ENCODE measurements at places on chromosomes 6 and 20.

- DNase-seq: peak; percentile 47
Observed at GRCh38 chr6:71478834-71479541, 190.4 kb downstream of the OGFRL1 start.

- no peak for DNase-seq
Observed at GRCh38 chr6:153013438-153013837, 10.9 kb upstream of the MTRF1L start.

GRCh38 chr6:15444881-15445280, 199.0 kb downstream of the JARID2 start:
- no peak for DNase-seq

DNA sequence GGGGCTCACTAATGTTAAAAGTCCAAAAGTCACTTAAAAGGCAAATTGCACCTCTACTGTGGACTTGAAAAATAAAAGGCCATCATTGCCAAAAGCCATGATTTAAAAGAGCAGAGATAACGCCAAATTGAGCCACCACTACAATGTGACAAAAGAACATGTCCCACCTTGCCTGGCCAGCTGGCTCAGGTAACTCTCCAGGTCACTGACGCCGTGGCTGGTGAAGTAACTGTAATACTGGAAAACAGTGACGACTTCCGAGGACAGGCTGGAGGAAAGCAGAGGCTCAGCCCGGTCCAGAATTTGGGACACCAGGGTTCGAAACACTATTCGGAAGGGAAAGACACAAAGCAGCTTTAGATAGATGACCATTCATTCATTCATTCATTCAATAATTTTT, 29.3 kb upstream of the ARMH2 start:
- no peak for DNase-seq

- DNase-seq: no peak
Observed at GRCh38 chr6:130677312-130677711, 149.9 kb upstream of the SMLR1 start.

DNA sequence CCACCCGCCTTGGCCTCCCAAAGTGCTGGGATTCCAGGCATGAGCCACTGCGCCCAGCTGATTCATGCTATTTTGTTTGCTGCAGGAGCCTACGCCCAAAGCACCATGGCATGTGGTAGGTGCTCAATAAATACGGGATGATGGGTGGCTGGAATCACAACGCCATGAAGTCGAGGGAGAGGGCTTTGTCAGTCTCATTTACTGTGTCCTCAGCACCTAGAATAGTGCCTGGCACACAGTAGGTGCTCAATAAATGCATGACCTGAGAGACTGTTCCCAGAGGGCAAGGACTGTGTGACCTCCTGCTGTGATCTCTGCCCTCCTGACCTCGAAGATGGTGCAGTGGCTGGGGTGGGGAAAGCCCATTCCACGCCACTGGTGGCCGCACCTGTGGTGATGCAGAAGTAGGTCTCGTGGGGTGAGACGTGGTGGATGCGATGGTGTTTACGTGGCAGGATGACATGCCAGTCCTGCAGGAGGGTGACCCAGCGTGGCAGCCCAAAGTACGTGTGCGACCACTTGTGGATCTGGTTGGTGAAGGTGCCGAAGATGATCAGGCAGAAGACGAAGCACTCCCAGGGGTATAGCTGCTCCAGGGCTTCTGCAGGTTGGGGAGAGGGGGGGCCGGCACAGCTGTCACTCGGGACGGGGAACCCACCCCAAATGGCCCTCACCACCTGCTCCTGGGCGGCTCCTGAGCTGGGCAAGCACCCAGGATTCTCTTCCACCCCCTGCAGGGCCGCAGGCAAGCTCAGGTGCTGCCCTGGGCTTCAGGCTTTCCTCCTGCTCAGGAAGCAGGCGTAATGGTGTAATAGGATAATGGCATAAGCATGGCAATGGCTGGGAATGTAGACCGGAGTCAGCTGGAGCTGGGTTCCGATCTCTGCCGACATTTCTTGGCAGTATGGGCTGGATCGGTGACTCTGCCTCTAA, 14.9 kb upstream of the UBE2V1 start:
- no peak for DNase-seq

DNA sequence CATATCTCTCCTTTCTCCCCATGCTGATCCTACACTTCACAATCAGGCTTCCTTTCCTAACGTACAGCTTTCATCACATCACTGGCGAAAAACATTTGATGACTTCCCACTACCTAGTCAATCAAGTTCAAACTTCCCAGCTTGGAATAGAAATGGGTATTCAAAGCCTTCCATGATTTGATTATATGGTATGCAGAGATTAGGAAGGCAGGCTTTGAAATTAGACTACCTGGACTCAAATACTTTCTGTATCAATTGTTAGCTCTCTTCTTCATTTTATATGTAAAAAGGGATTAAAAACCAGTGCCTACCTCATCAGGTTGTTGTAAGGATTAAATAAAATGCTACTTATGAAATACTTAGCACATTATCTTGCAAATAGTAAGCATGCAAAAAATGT, 7.7 kb downstream of the NCOA6 start:
- DNase-seq: no peak

GRCh38 chr20:43583982-43584432, 6.7 kb upstream of the IFT52 start:
- DNase-seq: no peak

DNA sequence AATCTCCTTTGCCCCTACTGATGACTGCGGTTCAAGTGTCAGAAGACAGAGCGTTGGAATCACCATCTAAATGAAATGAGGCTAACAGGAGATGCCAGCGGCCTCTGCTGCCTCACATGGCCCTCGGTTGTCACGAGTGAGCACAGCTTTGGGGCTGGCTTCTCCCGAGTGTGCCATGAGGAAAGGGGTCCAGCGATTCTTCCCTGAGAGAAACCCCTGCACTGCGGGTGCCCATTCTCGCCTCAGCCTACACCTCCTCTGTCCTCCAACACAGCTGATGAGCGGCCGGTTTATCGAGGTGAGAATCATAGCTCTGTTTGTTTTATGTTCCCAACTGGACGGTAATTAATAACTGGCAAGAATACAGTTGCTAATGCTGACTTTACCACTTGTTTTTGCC, 144.7 kb upstream of the RPS6KA2 start:
- no peak for DNase-seq

GRCh38 chr6:27078734-27079357, 168.7 kb upstream of the PRSS16 start:
- peak; percentile 69 for DNase-seq

DNA sequence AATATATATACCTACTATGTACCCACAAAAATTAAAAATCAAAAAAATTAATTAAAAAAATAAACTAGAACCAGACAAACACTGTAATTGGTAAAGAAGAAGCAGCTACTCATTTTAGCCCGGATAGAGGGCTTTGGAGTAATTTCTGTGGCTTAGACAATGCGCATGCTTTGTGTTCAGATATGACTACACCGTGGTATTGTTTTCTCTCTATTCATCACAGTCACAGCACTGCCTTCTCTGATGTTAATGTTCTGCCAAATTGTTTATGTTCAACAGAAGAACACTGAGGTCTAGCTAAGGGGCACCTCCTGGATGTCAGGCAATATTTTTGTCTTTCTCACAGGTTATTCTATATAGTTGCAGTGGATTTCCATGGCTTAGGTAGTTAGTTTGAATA, 77.5 kb upstream of the GJE1 start:
- DNase-seq: no peak

DNA sequence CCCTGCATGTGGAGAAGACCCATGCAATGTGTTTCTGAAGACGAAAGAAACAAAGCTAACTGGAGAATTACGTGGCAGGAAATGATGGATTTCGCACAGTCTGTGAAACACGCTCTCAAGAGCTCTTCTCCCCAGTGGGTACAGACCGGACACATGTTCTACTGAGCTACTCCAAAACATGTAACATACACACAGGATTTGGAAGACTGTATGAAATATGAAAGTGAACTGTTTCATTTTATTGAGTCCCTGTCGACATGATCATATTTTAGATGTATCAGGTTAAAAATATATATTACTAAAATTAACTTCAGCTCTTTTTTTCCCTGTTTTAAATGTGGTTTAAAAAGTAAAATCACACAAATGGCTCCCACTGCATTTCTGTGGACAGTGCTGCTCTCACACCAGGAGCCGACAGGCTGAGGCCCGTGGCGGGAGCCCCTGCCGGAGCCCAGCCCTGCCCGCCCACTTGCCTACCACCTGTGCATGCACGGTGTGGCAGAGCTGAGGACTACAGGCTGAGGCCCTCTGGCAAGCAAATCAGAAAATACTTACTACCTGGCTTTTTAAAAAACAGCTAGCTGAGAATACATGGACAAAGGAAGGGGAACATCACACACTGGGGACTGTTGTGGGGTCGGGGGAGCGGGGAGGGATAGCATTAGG, 58.9 kb upstream of the NXT1 start:
- DNase-seq: no peak

DNA sequence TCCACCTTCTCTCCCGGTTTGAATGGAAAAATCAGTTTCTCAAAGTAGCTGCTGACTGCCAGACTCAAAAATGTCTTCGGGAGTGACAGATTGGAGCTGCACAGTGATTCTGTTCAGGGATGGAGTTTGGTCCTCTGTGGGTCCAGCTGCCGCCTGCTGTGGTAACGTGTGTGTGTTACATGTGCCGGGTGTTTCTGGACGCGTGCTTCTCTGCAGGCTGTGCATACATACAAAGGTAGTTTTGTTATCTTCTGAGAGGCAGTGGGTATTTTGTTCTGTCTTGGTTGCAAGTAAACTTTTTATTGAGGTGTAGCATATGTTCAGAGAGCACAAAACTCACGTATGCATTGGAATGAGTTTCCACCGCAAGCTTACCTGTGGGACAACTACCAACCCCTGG, 41.3 kb upstream of the NAA20 start:
- DNase-seq: no peak

- DNase-seq: no peak
Observed at GRCh38 chr6:26561533-26562466, 23.6 kb downstream of the HMGN4 start.

DNA sequence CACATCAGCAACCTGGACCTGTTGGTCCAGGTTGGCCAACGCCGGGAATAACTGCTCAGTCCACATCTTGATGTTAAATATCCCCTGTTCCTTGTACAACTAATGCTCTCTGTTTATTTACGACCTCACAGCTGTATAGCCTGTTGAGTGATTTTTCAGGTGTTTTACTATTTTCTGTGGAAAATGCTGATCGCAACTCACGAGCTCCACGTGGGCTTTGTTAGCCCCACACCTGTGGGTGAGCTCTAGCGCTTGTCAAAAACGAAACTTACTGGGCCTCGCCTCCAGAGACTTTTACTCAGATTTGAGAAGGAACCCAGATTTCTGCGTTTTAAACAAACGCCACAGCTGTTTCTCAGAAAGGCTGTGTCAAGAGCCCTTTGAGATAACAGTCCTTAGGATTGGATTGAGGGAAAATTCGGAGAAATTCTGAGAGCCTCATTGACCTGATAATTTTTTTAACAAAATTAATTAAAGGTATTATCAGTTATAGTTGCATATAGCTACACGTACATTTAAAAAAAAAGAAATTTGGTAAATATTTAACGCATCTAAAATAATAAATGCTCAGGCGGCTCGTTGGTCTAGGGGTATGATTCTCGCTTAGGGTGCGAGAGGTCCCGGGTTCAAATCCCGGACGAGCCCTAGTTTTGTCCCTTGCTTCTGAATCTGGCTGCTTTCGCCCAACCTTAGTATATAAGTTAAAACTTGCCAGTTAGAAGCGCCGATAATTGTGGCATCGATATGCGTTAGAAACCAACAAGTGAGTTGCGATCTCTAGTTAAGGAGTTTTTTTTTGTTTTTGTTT, 16.7 kb downstream of the HMGN4 start:
- DNase-seq: no peak

DNA sequence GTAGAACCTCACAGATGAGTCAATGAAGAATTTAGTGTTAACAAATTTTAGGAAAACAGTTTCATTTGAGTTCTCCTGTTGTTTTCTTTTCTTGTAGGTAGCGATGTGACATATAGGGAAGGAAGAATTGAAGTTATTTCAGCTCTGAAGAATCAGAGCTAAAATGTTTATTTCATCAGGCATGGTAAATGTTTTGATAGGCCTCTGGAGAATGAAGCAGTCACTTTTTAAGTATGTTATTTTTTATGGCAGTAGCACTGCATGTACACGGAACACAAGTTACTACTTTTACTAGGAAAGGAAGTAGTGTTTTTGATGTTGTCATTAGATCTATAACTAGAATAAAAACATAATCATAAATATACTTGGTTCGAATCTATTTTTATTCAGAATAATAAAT, 1357.3 kb upstream of the CITED2 start:
- DNase-seq: no peak

DNA sequence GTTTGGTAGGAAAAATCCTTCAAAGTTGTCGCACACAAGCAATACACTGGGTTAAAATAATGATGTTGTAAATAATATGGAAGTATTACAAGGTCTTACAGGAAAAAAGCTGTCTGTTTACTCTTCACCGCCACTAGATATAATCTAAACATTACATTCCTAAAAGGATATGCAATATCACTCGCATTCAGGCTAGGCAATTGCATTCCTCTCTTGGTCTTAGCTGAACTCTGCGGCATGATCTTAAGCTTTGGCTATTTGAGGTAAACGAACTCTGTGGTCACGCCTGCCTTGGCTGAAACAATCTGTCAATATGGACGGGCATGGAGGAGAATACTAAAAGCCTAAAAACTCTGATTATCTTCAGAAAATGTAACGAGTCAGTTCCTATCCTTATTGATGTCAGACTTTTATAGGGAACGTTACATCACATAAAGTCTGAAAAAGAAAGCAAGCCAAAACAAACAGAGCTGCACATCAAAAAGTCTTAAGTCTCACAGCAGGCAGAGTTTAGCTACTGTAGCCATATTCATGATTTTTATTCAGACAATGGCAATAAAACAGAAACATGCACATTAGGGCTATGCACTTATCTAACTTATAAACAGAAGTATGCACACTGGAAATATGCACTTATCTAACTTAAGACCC, 30.8 kb upstream of the FILIP1 start:
- DNase-seq: peak; percentile 39

- no peak for DNase-seq
Observed at GRCh38 chr6:123875784-123876183, 72.1 kb downstream of the NKAIN2 start.

GRCh38 chr6:129390900-129391299, 319.1 kb downstream of the ARHGAP18 start:
- DNase-seq: no peak
